ENCODE measurements at places on chromosomes 6 and 20.
A peak's percentile ranks its signal among the peaks of the same experiment; 100 is the strongest.

- no peak for DNase-seq
Measured at GRCh38 chr20:3251806-3252205, 12.8 kb upstream of the SLC4A11 start.

DNA sequence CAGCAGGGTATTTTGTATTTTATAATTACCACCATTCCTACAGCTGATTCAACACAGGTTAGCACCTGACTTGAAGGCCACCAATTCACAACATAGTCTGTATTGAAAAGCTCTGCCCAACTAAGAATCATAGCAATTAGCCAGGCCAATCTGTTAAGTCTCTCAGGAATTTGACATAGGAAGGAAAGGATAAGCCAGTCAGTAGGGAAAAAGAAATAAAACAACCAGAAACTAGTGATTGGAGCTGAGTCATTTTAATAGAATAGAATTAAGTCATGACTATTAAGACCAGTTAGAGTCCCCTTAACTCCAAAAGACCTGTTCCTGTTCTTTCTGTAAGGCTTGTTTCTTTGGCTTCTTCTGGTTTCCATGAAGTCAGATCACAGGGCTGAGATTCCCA, 8.1 kb downstream of the RANBP9 start:
- DNase-seq = no peak

DNA sequence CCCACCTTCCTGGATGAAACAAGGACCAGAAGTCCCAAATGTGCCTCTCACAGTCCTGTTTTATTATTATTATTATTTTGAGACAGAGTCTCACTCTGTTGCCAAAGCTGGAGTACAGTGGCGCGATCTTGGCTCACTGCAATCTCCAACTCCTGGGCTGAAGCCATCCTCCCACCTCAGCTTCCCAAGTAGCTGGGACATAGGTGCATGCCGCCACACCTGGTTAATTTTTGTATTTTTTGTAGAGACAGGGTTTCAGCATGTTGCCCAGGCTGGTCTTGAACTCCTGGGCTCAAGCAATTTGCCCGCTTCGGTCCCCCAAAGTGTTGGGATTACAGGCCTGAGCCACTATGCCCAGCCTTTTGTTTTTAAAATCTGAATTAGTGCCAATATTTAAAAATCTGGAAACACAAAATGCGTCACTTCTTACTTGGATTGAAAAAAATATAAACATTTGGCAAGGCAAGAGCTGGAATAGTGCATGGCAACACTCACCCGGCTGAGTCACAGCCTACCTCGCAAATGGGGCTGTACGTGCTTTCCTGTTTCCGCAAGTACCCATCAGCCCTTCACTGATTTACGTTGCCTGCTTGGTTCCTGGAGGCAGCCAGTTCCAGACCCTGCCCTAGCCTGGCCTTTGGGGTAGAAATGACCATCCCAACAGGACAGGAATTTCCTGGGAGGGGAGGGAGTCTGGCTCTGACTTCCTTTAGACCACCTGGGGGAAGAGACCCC, 6.3 kb downstream of the SDCBP2 start:
- peak; percentile 93 for DNase-seq

DNA sequence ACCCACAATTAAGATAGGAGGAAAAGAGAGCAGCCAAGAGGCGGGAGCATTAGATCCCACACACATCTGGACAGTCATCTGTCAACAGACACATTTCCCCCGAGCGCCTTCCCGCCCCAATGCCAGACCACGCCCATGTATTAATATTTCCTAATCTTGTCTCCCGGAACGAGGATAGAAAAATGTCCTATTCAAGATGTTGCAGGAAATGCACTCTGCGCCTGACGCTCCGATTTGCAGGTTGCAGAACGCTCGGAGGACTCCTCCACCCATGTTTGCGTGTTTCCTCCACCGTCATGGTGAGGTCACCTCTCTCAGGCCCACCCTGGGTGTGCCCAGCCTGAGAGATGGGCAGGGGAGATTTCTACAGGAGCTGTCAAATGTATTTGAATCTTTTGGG, 215.2 kb downstream of the TAF4 start:
- DNase-seq = no peak

GRCh38 chr6:98904096-98904495, 43.6 kb downstream of the FBXL4 start:
- no peak for DNase-seq

DNA sequence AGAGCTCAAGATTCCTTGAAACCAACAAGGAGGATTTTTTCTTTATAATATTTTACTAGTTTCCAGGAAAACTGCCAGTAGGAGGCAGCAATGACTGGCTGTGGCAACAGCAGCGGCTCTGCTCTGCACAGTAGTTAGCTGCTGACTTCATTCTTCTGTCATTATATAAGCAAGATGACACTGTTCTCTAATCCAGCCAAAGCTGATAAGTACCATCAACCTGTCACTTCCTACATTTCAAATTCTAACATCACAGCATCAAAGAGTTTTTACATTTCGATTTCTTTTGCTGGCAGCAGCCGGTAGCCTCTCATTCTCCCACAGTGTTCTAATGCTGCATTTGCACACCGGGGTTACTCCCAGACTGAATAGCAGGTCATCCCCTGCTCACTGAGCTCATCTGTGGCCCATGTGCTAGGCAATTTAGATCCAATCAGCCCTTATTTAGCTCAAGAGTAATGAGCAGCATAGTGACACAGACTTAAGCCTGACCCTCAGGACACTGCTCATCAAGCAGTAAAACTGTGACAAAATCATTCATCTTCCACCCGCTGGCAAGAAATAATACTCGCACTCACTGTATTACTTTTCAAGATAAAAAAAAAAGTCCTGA, 67.8 kb downstream of the MMS22L start:
- DNase-seq = peak; percentile 25

- peak; percentile 60 for DNase-seq
Measured at GRCh38 chr6:21679761-21680265, 86.3 kb downstream of the SOX4 start.

GRCh38 chr6:136945072-136945471, 23.0 kb downstream of the SLC35D3 start:
- DNase-seq = no peak

DNA sequence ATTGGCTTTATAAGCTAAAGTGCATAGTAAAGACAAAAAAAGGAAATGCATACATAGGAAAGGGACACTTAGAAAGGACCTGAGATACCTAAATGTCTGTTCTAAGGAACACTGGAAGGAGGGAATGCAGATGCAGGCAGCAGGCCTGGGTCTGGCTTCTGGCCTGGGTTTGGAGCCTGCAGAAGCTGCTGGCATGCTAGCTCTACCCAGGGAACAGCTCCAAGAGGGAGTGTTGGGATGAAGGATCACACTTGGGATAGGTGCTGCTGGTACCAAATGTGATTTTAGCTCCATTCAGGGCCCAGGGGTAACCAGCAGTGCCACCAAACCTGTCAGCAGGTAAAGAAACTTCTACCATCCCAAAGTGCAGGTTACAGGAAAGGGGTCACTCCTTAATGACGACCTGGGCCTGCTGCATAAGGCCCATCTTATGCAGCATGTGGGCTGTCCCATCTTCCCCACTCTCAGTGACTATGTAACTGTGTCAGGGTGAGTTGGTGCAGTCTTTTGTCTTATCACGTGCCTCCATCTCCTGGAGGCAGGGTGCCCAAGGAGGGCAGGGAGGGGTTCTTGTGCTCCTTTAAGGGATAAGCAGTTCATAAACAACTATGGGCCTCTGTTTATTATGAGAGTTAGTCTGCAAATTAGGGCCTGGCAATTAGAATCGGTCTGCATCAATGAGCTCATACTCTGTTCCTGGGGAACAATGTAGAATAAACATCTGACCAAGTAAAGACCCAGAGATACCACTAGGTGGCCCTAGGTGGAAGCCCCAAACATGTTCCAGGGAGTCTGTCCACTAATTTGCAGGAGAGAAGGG, 26.9 kb downstream of the DDX27 start:
- DNase-seq = peak; percentile 62

GRCh38 chr20:50510706-50511542, 741 bp downstream of the PTPN1 start:
- no peak for DNase-seq

GRCh38 chr6:22249711-22250350, 47.0 kb downstream of the PRL start:
- DNase-seq = no peak

DNA sequence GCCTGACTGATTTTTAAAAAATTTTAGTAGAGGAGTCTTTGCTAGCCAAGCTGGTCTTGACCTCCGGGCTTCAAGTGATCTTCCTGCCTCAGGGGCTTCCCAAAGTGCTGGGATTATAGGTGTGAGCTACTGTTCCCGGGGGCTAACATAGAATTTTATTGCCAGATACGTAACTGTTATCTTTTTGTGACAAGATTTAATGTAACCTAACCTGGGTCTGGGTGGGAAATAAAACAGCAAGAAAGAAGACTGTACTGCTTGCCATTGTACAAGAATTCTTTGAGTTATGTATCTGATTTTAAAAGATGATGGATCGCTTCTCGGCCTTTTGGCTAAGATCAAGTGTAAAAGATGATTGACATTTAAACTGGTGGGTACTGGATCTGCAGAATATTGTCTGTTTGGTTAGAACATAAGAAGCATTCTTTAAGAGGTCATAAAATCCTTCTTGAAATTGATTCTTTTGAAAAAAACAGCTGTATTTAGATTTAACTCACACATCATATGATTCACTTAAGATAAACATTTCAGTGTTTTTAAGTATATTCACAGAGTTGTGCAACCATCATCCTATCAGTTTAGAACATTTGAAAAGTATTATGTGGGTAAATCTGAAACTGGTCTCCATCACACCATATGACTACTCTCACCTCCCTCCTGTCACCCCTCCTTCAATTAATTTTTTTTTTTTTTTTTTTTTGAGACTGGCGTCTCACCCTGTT, 21.6 kb downstream of the TPX2 start:
- DNase-seq = no peak

DNA sequence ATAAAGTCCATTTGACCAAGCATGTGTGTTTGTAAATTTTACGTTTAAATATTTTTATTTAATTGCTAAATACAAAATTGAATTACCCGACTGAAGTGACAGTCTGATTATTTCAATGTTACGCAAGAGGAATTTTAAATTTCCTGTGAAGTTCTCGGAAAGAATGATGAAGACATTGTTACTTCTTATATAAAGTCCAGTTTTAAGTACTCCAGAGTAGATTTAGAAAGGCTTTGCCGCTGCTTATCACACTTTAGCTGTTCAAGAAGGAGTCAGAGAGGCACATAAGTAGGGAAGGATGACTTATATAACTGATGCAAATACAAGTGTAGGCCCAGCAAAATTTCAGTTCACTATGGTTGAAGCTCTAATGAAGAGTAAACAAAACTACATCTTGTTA, 265.1 kb upstream of the CITED2 start:
- no peak for DNase-seq

DNA sequence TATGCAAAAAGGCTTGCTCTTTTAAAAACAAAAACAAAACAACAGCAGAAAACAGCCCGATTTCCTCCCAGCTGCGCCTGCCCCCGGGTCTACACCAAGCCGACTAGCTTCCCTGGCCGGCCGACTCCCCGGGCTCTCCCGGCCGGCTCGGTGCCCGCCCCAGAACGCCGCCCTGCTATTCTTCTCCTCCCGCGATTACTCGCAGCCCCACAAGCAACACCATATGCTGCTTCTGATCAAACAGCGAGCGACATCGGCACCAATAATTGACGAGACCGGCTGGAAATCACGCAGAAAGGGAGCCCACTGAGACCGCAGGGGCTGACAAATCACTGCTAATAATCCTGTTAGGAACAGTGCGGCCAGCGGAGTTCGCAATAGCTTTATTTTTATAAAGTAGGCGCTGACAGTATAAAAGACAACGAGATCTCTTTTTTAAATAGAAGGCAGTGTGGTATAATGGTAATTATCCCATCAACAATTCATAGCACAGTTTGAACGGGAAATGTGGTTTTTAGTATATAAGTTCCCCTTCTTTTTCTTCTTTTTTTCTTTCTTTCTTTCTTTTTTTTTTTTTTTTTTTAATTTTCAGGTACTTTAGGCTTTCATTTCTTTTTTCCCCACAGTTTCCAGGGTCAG, 3.3 kb downstream of the SIM1 start:
- no peak for DNase-seq

DNA sequence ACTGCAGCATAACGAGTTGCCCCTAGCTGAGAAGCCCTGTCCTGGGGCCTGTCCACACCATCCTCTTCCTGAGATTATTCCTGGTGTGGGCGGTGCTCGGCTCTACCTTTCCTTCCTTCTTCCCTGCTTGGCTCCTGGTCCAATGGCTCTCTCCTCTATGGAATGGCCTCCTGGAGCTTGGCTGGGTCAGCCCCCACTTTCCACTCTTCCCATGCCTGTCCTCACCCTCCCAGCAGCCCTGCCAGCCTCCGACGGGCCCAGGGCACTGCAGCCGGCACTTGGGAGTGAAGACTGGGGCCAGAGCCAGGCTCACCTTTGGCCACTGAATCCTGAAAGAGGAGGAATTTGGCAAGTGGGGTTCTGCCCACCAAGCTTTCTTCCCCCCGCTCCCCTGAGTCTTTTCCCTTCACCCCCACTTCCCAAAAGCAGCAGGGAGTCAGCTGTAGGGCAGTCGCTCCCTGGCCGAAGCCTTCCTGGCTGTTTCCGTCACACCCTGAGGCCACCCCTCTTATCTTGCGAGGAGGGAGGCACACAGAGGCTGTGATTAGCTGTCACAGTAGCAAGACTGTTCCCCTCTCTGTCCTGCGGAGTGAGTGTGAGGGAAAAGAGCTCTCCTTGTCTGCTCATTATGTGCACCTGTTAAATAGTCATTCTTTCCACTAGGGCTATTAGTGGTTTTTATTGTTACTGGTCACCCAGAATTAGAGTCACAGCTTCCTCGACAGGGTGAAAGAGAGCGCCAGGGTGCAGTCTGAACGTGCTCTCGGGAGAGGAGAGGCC, 6.3 kb upstream of the CDSN start:
- no peak for DNase-seq

DNA sequence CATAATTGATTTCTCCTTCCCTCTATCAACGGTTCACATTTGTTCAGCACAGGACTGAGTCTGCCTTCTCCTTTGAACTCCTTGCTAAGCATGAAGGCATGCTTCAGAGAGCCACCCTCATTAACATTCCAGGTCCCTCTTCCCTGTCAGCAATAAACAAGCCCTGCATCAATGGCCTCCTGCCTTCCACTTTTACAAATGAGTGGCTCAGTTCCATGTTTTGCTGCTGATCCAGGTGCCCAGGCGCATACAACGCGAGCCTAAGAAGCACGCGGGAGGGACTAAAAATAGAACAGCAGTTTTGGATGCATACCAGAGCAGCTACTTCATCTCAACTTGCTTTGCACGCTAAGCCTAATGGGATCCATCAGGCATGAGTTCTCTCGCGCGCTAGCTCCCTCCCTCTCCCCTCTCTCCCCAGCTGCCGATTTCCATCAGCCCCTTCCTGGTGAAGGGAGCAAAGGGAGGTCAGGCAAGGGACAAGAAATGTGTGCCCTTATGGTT, 53.4 kb downstream of the TRAF3IP2 start:
- peak; percentile 81 for DNase-seq

- peak; percentile 64 for DNase-seq
Measured at GRCh38 chr20:62675156-62675876, 33.0 kb downstream of the SLCO4A1 start.

GRCh38 chr6:123598011-123598410, 38.7 kb downstream of the TRDN start:
- DNase-seq = no peak

GRCh38 chr6:46794068-46794467, 879 bp downstream of the MEP1A start:
- DNase-seq = no peak

GRCh38 chr6:147106759-147107401, 97.3 kb upstream of the STXBP5 start:
- peak; percentile 18 for DNase-seq

Data from hepatic stellate cell (primary cell).